ENCODE measurements at places on chromosomes 11 and 22. TPM values are rescaled to one million over a fixed set of nuclear protein-coding genes. Genes with fewer than 3 reads are reported as not detected.

DNA sequence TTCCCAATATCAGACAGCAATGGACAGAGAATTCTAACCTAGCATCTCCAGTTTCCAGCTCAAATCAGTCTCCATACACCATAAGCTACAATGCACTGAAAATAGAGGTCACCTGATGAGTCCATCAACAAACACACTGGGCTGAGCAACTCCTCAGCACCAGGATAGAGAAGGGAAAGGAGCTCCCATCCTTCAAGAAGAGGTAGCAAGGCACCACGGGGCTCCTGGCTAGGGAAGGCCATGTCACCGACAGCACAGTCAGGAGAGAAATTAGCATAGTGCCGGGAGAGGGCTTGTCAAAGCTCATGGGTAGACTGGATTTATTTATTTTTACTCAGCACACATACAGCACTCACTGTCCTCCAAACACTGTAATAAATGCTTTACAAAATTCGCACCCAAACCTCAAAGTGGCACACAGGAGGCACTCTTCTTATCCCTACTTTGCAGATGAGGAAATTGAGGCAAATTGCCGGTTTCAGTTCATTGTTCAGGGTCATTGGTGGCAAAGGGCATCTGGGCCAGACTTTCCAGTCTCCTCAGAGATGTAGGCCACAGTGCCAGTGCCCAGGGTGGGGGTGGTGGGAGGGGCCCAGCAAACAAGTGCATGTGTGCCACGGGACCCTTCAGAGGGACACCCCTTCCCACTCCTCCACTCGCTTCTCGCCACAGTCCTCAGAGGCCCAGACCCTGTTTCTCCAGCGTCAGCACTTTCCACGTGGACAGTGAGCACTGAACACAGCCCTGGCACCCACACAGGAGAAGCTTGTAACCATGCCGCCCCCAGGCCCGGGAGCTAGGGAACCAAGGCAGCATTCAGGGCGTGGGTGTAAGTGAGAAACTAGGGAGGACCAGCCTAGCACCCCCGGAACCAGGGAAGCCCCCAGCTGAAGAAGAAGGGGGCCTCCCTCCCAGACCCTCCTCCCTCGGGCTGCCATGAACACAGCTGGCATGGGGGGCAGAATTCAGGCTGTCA is 1417.4 kb downstream of the TBC1D22A start:
- DNase-seq = no peak

APOL5 gene
- polyA plus RNA-seq = 0.07 TPM

NCAM1 gene
- polyA plus RNA-seq = not detected

LRRC10B gene
- polyA plus RNA-seq = not detected

GRCh38 chr11:62574363-62575071 is 826 bp upstream of the EEF1G start:
- DNase-seq = no peak

SMC1B gene
- polyA plus RNA-seq = not detected

DNA sequence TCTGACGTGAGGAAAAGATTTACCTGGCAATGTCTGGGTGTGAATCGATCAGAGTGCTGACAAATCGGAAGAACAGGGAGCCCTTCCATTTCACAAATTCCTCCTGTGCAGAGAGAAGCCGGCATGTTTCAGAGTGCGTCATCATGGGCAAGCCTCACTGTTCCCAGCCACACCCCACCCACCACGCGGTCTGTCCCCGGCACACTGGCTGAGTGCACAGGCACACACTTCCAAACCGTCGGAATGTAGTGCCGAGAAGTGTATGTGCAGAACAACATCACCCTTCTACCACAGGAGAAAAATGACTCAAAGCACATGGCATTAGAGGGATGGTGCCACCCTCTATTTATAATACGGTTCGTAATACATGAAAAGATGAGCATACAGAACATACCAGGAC is 47.5 kb downstream of the NCAPD3 start:
- no peak for DNase-seq

C11orf87 gene
- 0.14 TPM for polyA plus RNA-seq

DNA sequence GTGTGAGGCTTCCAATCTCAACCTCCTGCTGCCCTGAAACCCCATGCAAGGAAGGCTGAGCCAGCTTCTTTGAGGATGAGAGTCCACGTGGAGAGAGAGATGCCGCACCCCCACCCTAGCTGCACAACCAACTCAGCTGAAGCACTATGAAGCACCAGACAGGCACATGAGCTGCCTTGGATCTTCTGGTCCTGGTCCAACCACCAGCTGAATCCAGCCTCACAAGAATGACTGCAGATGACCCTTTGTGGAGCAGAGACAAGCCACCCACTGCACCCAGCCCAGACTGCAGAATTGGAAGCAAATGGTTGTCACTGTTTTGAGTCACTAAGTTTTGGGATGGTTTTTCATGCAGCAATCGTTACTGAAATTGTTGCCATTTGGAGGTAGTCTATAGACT is 149.6 kb upstream of the SYT13 start:
- no peak for DNase-seq
